ENCODE measurements at places on chromosomes 7 and 10.
A peak's percentile ranks its signal among the peaks of the same experiment; 100 is the strongest.

GRCh38 chr10:125084191-125084613 lies 76.2 kb downstream of the CTBP2 start:
- DNase-seq = peak; percentile 95

GRCh38 chr10:11074536-11075267 lies 57.0 kb downstream of the CELF2 start:
- no peak for DNase-seq

GRCh38 chr7:151830121-151830830 lies 46.6 kb downstream of the PRKAG2 start:
- no peak for DNase-seq

GRCh38 chr7:91082038-91082437 lies 182.2 kb upstream of the FZD1 start:
- DNase-seq = no peak

DNA sequence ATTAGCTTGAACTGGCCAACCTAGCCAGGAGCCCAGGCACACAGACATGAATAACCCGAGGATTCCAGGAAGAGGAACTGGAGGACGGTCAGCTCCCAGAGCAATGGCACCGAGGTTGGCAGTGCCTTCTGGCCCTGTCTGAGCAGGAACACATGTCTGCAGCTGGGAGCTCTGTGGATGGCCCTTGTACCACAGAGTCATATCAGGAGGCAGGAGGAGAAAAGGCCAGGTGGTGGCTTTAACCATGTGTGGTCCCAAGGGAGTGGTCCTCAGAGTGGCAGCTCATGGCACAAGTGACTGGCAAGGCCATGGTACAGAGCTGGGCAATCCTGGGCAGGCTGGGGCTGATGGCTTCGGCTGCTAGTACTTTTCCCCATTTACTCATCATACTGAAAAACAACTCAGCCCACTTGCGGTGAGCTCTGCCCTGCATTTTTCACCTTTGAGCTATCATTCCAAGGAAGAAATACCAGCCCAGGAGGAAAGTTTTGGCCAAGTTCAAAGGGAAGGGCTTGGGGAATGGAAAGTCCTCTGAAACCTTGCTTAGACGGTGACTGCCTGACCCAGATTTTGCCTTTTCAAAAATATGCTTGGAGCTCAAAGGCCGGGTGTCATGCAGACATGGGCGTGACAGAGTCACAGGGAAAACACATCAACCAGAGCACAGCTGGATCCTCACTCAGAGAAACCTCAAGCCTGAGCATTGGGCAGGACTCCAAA lies 25.7 kb upstream of the LOXL4 start:
- no peak for DNase-seq

DNA sequence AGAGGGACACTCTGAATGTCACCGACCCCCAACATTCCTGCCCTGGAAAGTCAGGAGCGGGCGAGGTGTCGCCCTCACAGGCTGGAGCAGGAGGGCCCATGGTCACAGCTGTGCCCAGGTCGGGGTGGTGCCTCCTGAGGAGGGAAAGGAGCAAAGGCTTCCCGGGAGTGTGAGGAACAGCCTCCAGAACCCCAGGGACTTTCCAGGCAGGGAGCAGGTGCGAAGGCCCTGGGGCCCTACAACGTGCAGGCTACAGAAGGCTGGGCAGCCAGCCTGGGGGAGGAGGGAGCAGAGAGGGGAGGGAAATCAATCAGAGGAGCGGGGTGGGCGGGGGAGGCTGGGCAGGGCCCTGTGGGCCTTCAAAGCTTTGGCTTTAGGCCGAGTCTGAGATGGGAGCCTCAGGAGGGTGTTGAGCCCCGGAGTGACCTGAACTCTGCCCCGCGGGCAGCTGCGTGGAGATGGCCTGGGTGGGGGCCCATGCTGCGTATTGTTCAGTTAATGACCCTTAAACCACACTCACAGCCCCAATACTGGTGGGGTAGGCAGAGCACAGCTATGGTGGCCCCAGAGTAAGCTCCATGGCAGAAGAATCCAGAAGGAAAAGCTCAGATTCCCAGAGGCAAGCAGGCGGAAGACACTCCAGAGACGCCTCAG lies 44.2 kb upstream of the PPP2R2D start:
- no peak for DNase-seq

GRCh38 chr7:143416565-143417149 lies 8.0 kb upstream of the EPHA1 start:
- no peak for DNase-seq

GRCh38 chr10:104318810-104319741 lies 19.2 kb downstream of the ITPRIP start:
- DNase-seq = no peak

GRCh38 chr10:6274484-6274883 lies 71.8 kb downstream of the PFKFB3 start:
- DNase-seq = no peak
